Thyroid gland (tissue), 4 donors: ENCODE measurements at places on chromosomes 4 and X. TPM values are rescaled to one million over a fixed set of nuclear protein-coding genes. Genes with fewer than 3 reads are reported as not detected.

GRCh38 chr4:72577211-72577610 is 8.2 kb upstream of the ADAMTS3 start:
- no peak overlapping the region for H3K4me3 ChIP-seq
- no peak for DNase-seq
- H3K27me3 ChIP-seq, result no peaks in the 10 kb centered on the region
- H3K27ac ChIP-seq, result no peak overlapping the region
- no peaks in the 10 kb centered on the region for H3K36me3 ChIP-seq
- no peaks in the 10 kb centered on the region for H3K4me1 ChIP-seq

Gene PNMA6A
- 4.2 TPM for total RNA-seq

GRCh38 chrX:51747671-51748070 is 4.4 kb downstream of the GSPT2 start:
- no peaks in the 10 kb centered on the region for H3K27me3 ChIP-seq

DNA sequence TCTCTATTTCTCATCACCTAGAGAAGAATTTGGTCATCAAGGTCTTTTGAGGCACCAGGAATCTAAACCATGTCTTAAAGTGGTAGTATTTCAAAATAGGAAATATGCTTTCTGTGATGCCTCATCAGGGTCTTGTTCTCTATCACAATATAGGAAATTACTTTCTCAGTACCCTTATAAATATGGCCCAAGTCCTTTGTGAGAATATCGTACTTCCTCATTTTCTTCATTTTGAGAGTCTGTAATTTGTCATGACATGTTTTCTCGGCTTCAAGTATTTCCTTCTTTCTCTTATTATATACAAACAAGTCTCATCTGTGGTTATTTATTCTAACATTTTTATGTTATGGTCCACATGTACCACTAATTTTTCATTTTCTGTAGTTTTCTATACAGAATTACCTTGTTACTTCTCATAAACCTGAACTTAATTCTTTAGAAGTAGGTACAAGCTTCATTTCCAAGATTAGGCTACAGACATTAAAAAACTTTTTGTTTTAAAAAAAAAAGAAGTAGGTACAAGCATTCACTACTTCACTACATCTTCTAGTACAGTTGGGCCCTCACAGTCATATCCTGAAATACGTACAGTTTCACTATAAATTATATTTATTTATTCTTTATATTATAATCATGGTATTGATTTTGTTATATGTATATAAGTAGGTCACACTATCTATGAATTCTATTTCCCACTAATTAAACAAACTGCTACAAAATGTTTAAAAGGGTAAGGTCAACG is 54.4 kb downstream of the KLHL13 start:
- DNase-seq, result no peak
- H3K4me1 ChIP-seq, result no peaks in the 10 kb centered on the region
- no peak overlapping the region for H3K27ac ChIP-seq
- no peaks in the 10 kb centered on the region for H3K27me3 ChIP-seq
- H3K36me3 ChIP-seq, result no peaks in the 10 kb centered on the region
